DMS 273 treated with DMSO at 0.1 percent for 48 hours (cell line): ENCODE measurements at places on chromosomes 6 and 20.

DNA sequence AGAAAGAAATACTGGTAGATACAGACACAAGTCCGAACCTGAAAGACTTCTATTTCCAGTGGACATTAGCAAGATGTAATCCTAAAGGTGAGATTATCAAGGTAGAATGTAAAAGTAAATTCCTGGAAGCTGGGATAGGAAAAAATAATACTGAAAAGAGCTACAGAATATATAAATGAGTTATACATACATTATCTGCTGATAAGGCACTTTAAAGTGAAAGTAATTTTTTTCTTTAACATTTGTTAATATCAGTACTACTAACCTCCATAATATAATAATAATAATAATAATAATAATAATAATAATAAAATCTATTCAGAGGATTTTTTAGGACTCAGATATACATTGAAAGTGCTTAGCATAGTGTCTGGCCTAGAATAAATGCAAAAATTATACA lies 102.5 kb downstream of the RFX6 start:
- no peak for DNase-seq

DNA sequence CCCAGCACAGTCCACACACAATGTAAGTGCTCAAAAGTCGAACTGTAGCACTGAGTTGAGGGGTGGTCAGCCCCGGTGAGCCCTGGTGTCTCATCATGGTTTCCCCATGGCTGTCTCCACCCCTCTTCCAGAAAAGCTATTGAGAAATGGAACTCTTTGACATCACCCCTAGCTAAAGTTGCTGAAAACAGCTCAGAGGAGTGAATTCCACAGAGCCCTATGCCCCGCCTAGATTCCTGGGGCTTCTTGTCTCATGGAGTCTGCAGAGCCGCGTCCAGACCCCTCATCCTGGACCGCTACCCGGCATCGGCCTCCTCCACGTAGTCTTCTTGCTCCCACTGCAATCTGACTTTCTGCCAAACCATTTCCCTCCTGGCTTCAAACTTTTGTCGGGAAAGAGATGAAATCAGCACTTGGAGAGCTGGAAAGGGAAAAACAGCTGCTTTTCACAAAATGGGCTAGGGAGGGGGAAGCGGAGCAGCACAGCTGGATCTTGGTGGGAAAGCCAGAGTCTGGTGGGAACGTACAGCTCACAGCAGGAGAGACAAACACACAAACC lies 132.2 kb downstream of the SNX5 start:
- no peak for DNase-seq

GRCh38 chr6:14975471-14975817 lies 270.4 kb upstream of the JARID2 start:
- no peak for DNase-seq

DNA sequence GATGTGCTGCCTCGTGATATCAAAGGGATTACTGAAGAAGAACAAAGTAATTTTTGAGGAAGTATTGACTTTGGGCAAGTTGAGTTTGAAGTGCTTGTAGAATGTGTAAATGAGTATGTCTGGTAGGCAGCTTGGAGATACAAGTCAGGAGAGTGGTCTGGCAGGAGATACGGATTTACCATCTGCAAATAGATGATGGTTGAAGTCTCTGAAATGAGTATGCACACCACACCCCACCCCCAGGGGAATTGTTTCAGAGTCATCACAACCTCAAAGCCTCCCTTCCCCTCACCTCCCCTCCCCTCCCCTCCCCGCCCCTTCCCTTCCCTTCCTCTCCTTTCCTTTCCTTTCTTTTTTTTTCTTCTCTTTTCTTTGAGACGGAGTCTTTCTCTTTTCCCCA lies 16.4 kb upstream of the MCUR1 start:
- DNase-seq = no peak

DNA sequence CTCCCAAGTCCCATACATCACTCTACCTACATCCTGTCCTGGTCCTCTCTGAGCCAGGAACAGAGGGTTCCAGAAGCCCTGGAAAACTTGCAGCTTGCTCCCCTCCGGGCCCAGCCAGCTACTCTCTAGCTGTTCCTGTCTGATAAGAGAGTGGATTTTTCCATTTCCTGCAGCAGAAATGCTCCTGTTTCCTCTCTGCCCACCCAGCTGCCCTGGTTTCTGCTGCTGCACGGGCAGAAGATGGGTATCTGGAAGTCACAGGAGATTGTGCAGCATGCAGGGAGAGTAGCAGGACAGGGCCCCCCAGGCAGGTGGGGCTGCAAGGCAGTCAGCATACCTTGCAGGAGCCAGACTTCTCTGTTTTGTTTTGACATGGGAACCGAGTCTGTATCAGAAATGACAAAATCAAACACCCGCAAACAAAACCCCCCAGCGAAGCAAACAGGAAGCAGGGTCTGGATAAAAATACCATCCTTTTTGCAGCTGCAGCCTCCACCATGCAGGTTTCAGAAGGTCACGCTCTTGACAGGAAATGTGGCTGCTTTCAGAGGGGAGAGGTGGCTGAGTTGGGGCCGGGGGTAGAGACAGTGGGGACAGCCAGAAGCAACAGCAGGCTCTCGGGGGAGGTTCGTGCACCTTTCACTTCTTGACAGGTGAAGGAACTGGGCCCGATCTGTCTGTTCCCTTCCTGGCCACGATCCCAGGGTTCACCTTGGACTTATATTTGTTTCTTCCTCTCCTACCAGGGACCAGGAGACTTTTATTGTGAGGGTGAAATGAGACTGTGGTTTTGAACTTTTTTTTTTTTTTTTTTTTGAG lies 50.8 kb upstream of the FAM83D start:
- DNase-seq = no peak

DNA sequence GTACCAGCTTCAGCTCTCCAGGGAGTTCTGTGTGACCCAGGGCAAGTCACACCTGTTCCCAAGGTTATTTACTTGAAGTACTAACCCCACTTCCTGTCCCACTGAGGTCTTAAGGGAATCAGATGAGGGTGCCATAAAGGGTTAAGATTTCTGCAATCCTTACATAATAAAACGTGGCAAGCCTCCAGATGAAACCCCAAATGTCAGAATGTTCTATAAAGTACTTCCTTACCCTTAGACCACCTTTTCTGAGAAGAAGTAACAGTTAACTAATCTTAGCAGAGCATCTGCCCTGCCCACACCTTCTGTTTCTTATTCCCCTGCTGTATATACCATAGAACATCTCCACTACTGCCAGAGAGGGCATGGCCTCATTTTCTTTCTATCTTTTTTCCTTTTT lies 6.0 kb upstream of the AVP start:
- DNase-seq = no peak

DNA sequence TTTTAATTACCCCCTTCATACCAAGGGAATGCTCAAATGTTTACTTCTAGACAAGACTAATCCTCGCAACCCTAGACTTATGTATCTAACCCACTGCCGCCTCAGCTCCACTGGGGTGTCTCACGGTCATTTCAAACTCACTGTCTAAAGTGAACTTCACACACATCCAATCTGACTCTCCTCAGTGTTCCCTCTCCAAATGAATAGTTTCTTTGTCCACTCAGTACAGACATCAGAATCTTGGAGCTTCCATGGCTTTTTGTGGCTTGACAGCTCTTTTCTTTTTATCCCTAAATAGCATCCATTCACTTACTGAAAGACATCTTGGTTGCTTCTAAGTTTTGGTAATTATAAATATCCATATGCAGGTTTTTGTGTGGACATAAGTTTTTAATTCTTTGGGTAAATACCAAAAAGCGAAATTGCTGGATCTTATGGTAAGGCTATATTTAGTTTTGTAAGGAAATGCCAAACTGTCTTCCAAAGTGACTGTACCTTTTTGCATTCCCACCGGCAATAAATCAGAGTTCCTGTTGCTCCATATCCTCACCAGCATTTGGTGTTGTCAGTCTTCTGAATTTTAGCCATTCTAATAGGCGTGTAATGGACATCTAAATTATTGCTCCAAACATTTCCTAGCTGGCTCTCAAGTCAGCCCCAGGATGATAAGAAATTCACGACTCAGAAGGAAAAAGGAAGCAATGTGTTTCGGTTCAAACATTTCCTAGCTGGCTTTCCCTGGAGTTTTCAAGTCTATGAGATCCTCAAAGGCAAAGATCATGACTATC lies 73.1 kb downstream of the DNAAF9 start:
- no peak for DNase-seq

- DNase-seq = no peak
Measured at GRCh38 chr6:127992144-127992543, 91.3 kb upstream of the THEMIS start.

GRCh38 chr6:11129908-11130565 lies 18.5 kb upstream of the ERVFRD-1 start:
- DNase-seq = no peak

- DNase-seq = no peak
Measured at GRCh38 chr20:38196592-38196991, 31.5 kb upstream of the TGM2 start.

GRCh38 chr20:37636977-37637376 lies 56.9 kb upstream of the CTNNBL1 start:
- no peak for DNase-seq

DNA sequence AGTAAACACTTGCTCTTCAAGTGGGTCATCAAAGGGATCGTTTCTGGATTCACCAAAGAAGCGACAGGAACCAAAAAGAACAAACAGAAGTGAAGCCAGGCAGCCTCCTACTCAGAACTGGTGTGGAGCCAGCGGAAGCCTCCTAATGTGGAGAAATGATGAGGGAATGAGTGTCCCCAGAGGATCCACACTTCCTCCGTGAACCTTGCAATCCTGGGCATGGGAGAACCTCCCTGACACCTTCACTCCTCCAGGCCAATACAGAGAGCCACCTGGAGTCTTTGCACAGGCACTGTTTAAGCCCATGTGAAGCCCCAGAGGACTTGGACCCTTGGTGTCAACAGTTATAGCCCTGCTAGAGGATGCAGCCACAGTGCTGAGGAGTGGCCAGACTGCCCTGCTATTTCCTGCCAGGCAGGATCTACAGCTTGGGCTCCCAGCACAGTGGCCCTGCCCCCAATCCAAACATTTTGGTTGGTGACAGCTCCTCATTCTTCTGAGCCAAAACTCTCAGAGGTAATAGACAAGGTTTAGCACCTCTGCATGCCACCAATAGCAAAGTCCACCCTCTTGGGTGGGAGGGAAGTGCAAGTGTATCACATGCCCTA lies 23.2 kb upstream of the SERINC1 start:
- no peak for DNase-seq

DNA sequence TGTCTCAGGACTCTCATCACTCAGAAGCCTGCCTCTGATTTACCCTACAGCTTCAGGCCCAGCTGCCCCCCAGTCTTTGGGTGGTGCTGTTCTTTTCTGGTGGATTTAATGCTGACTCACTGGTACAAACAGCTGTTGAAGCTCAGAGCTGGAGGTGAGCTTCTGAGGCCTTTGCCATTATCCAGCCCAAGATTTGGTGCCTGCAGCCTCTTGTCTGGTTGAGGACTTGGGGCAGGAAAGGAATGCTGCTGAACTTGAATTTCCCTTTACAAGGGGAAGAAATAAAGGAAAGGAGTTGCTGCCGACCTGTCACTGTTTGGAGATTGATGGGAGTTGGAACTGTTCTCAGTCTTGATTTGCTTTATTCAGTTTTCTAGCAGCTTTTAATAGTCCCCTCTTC lies 19.8 kb downstream of the ABCF1 start:
- no peak for DNase-seq

GRCh38 chr6:101534386-101534785 lies 140.9 kb downstream of the GRIK2 start:
- no peak for DNase-seq

DNA sequence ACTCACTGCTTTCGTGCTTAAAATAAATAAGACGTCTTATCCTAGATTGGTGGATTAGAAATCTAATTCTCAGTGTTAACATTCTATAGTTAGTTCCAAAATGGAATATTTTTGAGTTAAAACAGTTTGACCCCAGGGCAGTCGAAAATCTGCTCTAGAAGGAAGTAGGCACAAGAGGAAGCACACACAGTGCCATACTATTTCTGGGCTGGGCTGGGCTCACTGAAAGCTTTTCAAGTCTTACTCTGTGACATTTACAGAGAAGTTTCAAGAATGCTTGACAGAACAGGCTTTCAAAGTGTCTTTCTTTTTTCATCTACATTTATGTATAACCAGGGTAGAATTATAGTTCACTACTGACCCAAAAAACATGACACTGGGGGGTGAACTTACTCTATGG lies 209.8 kb downstream of the SOD2 start:
- no peak for DNase-seq

DNA sequence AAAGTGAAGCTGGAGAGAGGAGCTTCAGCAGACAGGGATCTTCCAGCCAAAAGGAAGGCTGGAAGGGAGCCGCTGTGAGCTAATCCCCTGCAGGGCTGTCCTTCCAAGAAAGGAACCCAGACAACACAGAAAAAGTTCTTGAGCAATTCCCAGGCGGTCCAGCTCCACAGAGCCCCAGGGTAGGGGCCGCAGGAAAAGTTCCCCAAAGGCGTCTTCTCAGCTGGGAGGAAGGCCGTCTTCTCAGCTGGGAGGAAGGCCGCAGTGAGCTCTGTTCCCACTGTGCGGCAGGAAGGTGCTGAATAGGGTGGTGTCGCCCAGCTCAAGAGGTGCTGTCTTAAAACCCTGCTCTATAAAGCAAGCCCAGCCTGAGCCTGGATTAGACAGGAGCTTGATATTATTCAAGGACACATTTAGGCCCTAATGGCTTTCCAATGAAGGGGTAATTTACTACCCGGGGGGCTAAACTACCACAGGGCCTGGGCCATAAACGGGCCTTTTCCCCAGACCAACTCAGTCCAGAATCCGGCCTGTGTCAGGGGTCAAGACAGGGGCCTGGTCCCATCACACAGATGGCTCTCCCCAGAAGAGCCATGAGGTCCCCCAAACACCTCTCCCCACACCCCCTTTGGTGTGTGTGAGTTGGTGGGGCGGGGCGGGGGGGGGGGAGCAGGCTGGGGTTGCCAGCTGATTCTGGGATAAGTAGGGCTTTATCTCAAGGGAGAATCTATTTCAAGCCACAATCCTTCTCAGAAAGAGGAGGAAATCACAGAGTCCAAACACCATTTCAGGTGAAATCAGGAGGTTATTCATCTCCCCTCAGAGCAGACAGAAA lies 103.6 kb downstream of the NOL4L start:
- no peak for DNase-seq

- no peak for DNase-seq
Measured at GRCh38 chr20:53643031-53643832, 49.6 kb upstream of the ZNF217 start.

DNA sequence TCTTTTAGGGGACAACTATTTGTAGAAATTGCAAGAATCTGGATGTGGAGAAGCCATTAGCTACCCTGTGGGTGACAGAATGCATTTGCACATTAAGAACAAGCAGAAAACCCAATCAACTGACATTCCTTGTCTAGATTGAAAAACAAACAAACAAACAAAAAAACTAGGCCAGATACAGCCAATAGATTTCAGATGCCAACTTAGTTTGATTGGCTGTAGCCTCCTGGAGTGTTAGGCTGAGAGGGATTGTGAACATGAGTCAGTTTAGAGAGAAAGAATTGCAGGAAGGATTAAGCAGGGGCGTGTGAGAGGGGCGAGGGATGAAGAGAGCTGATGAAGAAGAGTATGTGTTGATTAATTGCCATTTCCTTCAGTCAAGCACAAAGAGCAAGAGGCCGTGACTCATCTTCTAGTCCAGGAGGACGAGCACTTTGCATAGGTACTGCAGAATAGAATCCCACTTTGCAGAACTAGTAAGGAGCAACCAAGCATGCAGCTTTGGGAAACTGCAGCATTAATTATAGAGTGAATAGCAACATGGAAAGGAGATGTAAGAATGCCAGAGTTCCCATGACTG lies 188.0 kb upstream of the RAB32 start:
- DNase-seq = no peak

- DNase-seq = no peak
Measured at GRCh38 chr6:139699911-139700310, 325.5 kb upstream of the CITED2 start.
